ENCODE measurements at places on chromosomes 11 and 22. TPM values are rescaled to one million over a fixed set of nuclear protein-coding genes. Genes with fewer than 3 reads are reported as not detected.

GRCh38 chr11:86459682-86460460 lies 85.2 kb downstream of the CCDC81 start:
- DNase-seq = peak; percentile 54

FAM111B gene
- 0.06 TPM for total RNA-seq

DNA sequence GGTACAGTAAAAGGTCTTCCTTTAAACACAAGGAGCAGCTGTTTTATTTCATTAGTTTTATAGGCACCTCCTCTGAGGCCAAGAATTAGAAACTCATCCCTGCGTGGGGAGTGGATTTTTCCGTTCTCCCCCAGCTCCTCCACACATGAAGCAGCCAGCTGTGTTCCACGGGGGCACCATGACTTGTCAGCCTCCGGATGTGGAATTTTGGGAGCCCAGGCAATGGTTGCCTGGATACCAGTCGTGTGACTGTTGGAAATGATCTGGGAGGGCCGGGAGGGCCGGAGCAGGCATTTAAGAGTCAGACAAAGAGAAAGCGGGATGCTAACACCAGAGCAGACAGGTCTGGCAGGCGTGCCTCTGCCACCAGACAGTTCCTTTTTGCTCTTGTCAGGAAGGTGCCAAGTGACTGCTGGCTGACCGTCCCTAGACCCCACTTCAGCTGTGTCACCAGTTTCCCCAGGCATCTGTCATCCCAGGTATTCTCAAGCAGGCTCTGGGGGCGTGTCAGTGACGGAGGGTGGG lies 15.9 kb upstream of the CDC42EP2 start:
- peak; percentile 69 for DNase-seq

GRK2 gene
- total RNA-seq = 45.8 TPM

THYN1 gene
- total RNA-seq = 18.4 TPM

- DNase-seq = no peak
Measured at GRCh38 chr11:79086056-79086455, 354.8 kb downstream of the TENM4 start.

ZNF70 gene
- 3.5 TPM for total RNA-seq

DNA sequence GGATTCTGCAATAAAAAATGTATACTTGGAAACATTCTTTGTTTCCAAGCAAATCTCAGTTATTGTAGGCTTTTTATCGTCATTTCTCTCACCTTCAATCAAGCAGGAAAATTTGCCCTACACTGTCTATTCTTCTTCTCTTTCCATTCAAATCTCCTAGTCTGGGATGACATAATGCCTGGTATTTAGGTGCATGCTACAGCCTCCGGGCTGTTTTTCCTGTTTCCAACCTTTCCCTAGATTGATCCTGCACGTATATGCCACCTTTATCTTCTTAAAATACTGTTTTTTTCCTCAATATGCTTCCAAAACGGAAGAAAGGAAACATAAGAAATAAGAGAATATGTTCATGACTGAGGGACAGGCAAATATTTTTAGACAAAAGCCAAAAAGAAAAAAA lies 249.1 kb upstream of the UBASH3B start:
- DNase-seq = no peak

DNA sequence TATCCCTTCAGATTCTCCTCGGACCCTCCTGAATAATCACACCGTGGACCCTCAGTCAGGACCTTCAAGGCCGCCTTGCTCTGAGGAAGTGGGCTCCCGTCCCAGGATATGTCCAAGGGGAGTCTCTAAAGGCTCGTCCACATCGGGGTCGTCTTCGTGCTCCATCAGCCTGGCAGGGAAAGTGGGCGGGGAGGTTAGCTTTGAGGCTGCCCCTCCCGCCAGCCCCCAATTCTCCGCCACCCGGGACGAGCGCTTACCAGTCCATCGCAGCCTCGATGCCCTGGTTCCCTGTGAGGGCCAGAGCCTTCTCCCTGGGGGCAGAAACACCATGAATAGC lies 472 bp downstream of the UBXN1 start:
- DNase-seq = no peak

TPBGL gene
- total RNA-seq = 0.11 TPM

- no peak for DNase-seq
Measured at GRCh38 chr11:36713715-36714114, 115.7 kb upstream of the RAG2 start.

- no peak for DNase-seq
Measured at GRCh38 chr22:39214383-39215069, 30.3 kb downstream of the PDGFB start.

DNA sequence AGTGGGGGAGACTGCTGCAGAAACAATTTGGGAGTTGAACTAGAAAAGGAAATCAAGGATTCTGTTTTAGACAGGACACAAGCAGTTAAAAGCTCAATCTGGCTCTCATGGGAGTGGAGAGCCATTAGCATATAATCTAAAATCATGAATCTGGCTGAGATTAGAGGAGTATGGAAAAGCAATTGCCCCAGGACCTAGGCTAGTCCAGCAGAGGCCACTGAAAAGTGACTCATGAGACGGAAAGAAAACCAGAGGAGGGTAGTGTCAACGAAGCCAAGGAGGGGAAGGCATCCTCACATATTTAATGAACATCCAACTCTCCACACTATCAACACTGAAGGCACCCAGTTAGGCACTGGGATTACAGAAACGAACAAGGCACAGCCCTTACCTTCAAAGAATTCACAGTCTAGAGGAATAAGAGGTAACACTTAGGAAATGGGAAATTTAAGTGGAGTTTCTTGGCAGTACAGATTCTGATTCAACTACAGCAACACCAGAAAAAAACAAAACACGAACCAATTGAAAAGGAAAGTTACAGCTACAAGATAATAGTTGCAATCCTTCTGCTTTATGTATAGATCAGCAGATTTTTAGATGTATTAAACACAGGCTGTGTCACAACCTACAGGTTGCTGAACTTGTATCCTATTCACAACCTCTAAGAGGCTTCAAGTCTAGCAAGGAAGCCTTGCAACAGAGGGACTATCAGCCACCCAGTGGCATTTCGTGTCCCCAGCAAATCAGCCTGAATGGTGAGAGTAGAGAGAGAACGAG lies 43.7 kb upstream of the CHST1 start:
- no peak for DNase-seq

DNA sequence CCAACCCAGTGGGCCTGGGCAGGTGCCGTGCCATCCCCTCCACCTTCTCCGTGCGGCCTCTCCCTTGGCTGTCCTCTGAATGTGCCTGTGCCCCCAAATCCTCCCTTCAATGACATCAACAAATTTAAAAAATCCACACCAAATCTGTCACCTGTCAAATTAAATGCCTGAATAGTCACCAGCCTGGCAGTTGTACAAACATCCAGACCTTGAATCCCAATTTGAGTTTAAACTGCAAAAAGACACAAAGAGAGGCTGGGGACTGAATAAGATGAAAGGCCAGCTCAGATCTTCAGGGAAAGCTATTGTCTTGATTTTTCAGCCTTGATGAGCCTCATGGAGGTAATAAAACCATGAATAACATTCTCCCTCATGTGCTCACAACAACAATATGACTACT lies 194.7 kb downstream of the KIRREL3 start:
- no peak for DNase-seq

DNA sequence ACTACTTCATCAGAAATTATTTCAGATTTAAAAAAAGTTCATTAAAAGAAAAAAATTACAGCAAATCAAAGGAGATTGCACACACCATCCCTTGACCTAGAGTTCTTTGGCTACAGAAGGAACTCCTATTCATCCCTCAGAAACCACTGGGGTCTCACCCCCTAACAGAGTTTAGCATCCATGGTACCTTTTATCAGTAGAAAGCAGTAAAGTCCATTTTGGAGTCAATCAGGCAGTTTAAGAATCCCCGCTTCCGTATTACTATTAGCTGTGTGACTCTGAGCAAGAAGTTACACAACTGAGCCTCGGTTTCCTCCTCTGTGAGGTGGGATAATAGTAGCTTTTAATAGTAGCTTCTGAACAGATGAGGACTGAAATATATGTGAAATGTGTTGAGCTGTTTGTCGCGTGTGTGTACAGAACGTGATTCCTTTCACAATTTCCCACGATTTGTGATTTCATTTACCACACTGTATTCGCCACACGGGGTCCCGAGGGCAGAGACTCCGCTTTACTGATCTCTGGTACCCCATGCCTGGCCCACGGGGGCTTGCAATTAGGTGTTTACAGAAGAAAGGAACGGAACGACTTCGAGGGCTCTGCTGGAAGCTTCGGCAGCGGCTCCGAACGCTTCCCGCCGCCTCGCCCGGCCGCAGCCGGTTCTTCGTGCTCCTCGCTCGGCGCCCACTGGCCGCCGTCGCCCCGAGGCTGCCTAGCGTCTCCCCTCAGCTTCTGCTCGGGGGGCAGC lies 72.5 kb upstream of the ZBED5 start:
- no peak for DNase-seq

GRCh38 chr11:117145393-117145761 lies 1.3 kb downstream of the PAFAH1B2 start:
- DNase-seq = no peak

DNA sequence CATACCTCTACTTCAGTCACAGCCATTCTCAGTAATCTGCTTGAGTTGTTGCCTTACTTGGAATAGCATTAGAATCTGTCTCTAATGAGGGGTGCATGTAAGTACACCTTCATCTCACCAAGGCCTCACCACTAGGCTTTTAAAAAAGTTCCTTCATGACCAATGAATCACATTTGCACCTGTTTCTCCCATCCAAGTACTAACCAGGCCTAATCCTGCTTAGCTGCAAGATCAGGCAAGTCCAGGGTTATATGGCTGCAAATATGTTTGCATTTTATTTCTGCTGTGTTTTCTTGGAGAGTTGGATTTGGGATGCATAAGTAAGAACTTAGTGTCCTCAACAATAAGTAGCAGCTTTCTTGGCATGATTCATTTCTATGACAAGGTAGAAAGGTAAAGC lies 66.9 kb downstream of the BBOX1 start:
- no peak for DNase-seq

DNA sequence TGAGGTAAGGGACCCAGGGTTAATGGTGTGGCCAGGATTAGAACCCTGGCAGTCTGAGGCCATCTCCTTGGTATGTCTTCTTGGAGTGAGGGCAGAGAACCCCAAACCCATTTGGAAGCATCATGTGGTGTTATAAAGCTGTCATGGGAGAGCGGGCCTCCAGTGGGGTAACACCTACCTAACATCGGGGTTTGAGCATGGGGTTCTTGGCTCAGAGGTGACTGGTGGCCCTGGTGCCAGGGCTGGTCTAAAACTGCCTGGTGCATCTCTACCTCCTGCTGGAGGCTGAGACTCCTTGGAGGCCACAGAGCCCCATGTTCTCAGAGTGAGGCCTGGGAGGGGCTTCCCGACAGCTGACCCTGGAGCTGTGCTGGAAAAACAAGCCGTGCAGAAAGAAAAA lies 4.5 kb downstream of the PRDM11 start:
- DNase-seq = no peak

- DNase-seq = no peak
Measured at GRCh38 chr22:36135306-36135980, 25.1 kb downstream of the APOL3 start.

DNA sequence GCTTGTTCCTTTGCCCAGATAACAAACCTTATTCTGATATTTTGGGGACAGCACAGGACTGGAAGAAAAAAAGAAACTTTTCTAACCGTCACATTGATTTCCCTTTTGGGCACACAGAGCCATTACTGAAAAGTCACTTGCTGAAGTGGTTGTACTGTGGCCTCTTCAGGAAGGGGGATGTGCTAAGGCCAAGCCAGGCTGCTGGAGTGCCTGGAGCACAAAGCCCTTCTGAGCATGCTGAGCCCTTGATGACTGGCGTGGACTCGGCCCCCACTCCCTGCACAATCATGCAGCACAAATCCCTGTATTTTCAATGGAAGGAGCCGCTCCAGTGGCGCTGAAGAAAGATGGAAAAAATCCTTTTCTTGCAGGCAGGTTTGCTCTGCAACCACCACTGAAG lies 164.2 kb downstream of the NTM start:
- DNase-seq = no peak

IFT27 gene
- 16.7 TPM for total RNA-seq

DNA sequence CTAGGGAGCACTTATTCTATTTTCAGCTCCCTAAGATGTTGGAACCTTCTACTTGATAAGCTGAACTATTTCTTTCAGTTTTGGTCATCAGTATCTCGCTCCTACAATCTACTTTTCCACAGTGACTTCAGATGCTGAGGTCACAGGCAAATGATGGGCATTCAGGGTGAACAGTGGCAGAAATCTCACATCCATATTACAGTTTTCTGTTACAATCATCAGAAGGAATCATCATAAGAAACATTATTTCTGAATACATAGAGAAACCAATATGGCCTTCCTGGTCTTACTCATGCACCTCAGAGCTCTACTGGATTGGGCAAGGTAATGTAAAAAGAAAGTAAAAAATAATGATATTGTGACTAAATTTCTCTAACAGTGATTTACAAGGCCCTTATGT lies 39.4 kb upstream of the DDI1 start:
- DNase-seq = no peak

GRCh38 chr11:96293598-96294021 lies 49.4 kb downstream of the MAML2 start:
- no peak for DNase-seq

DNA sequence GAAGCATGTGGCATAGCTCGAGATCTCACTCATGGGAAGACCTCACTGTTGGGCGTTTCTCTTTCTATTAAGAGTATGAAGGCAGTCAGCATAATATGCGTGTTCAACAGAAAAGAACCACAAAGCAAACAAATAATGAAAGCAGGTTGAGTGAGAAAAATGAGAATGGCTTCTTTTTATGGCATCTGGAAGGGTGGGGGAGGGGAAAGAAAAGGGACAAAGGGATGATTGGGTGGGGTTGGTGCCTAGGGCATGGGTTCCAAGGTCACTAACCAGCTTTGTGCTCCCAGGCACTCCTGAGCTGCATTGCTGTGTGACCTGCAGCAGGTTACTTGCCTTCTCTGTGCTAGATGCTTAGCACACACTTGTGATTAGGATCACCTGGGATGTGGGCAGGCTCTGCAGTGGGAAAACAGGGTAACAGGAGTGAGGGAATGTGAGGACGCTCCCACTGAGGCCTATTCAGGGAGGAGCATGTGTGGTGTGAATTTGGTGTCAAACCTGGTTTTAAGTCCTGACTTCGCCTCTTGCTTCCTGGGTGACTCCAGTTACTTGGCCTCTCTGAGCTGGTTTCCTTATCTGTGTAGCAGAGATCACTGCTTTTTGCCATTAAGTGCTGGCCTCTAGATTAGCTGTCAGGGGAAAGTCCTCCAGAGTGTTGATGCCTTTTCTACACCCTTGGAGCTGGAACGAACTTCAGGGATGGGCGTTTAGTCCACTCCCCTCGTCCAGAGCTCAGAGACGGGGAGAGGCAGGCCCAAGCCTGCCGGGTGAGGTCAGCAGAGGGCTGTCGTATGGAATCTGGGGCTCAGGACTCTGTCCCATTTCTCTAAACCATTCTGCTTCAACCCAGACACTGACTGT lies 74.8 kb downstream of the KIAA1671 start:
- DNase-seq = no peak

RPL27A gene
- total RNA-seq = 569 TPM

Data from psoas muscle (tissue), 8 donors.